ENCODE measurements at places on chromosomes 16 and 17.

GRCh38 chr16:79599256-79599836 is 1.2 kb downstream of the MAF start:
- DNase-seq, result no peak

GRCh38 chr17:50798424-50799288 is 31.3 kb upstream of the ANKRD40CL start:
- DNase-seq, result no peak

DNA sequence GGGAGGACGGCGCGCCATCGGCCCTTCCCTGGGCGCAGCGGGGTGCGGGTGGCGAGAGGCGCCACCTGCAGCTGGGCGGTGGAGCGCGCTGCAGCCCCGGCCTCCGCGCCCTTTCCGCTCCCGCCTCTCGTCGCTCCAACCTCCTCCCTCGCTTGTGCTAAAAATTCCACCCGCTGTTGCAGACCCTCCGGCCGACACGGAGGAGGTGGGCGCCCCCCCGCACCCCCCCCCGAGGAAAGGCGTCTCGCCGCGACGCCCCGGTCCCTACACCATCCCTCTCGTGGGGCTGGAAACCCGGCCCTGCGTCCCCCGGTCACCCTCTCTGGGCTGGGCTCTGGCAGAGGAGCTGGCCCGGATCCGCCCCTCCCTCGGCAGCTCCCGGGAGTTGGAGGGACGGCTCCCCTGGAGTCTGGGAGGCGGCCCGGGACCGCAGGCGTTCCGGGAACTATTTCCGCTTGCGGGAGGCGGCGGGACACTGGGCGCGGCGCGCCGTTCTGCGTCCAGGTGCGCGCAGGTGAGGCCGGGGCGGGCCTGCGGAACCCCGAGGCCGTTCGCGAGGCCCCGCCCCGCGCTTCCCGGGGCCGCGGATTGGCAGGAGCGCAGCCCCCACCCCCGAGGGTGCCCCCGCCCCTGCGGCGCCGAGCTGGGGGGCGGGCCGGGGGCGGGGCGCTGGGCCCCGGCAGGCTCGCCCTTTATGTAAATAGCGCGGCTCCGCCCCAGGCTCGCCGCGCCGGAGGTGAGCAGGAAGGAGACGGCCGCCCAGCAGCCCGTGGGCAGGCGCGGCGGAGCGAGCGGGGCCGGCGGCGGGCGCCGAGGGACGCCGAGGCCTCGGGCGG is at the start of gene LLGL2:
Gene LLGL2 (plus strand): TSS at position 728 of the 836 bp plus-strand sequence. CDS start 17,730 bp downstream, outside the sequence.
- DNase-seq, result peak; percentile 71

DNA sequence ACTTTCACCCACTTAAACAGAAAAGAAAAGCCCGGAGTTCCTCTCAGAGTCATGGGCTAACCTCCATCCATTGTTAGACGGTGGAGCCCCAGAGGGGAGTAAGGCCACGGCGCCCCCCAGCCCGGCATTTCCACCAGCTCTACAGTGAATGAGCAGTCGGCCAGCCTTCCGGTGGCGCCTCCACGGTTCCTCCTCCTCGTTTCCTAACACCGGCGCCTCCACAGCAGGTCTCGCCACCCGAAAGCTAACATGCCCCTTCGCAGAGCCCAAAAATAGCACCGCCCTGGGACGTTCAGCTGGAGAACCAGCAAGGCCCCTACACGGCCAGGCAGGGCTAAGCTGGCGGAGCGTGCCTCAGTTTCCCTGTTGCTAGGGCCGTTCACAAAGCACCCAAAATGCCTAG is 858 bp downstream of the MMD start:
- DNase-seq, result peak; percentile 33

DNA sequence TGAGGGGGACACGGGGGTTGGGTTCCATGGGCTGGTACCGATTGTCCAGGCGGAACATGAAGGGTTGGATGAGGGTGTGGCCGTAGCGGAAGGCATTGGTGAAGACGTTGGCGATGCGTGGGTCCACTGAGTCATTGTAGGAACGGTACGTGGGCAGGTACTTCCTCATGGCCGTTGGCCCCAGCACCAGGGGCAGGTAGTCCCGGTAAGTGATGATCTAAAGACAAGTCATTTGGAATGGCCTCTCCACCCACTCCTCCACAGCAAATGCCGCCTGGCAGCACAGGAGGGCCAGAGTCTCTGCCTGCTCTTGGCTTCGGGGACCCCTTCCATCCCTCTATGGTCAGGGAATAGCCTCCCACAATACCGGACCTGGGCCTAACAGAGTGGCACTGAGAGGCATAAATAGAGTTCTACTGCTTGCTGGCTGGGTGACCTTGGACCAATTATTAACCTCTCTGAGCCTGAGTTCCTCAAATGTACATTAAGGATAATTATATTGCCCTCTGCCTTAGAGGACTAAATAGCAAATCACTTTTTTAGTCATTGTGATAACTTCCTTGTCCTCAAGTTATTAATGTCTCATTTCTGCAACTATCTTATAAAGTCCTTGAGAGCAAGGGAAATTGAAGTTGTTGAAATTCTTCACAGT is 7.2 kb downstream of the MPO start:
- DNase-seq, result no peak

DNA sequence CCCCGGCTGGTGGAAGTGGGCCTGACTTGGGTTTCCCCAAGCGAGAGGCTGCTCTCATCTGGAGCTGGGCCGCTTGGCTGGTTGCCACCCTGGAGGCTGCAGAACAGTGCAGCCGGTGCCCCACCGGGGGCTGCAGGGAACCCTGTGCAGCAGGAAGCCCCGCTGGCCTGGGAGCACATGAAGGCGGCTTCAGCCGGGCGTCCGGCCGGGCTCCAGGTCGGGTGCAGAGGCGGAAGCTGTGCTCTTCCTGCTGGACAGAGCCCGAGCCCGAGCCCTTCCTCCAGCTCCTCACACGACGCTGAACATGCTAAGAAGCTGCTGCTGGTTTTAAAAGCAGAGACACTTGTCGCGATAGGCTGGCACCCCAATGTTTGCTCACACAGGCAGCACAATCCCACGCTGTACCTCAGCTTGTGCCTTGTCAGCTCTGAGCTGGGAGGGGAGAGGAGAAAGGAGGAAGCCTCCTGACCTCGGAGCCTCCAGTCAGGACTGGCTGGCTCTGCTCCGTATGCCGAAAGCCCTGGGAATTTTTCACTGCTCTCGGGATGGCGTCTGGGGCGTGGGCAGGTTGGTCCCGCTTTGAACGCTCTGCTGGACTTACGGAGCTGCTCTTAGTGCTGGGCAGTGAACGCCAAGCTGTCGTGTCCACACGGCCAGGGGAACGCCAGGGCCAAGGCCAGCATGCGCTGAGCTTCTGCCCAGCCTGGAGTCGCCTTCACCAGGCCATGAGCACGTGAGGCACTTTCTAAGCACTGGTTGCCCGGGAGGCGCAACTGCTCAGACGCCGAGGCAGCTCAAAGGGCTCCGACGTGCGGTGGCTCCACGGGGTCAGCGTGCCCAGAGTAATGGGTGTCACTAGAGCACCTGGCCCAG is 8.8 kb downstream of the CDK5R1 start:
- no peak for DNase-seq

- DNase-seq, result no peak
These were observed 21.5 kb downstream of the SRP68 start for GRCh38 chr17:76050538-76051467.

DNA sequence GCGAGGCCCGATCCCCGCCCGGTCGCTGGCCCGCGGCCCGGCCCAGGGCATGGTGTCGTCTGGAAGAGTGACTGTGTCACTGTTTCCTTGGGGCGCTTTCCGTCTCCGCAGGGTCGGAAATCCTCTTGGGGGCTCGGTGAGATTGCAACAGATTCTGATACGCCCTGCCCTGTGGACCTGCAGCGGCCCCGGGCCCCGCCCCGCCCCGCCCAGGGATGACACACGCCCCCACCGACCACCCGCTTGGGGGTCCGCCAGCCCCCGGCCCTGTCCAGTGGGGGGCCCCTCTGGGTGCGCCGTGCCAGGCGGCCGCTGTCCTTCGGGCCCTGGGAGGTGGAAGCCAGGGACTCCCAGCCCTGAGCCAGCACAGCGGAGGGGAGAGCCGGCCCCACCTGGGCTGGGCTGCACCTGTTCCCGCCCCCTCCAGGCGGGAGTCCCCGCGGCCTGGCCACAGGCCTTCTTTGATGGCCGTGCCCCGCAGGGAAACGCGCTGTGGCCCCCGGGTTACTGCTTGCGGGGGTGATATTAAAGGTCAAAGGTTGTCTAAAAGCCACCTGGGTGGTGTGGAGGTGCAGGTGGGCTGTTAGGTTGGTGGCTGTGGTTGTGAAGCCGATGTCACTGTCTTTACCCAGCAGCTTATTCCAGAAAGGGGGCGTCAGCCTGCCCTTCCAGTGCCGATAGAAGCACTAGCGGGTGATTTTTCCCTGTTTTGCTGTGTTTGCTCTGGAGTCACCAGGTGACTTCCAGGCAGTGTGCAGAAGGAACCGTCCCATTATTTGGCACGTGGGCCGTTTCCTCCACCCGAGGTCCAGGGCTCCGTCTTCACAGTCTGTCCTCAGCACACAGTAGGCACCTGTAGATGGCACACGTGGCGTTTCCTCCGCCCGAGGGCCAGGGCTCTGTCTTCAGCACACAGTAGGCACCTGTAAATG is 752 bp downstream of the TBC1D24 start:
- DNase-seq, result no peak

- no peak for DNase-seq
These were observed 56.3 kb downstream of the SLFN5 start for GRCh38 chr17:35299135-35299534.

- DNase-seq, result peak; percentile 75
These were observed 28.2 kb downstream of the ACTG1 start for GRCh38 chr17:81484195-81484979.

GRCh38 chr17:55683550-55684315 is 38.9 kb downstream of the TMEM100 start:
- DNase-seq, result no peak

DNA sequence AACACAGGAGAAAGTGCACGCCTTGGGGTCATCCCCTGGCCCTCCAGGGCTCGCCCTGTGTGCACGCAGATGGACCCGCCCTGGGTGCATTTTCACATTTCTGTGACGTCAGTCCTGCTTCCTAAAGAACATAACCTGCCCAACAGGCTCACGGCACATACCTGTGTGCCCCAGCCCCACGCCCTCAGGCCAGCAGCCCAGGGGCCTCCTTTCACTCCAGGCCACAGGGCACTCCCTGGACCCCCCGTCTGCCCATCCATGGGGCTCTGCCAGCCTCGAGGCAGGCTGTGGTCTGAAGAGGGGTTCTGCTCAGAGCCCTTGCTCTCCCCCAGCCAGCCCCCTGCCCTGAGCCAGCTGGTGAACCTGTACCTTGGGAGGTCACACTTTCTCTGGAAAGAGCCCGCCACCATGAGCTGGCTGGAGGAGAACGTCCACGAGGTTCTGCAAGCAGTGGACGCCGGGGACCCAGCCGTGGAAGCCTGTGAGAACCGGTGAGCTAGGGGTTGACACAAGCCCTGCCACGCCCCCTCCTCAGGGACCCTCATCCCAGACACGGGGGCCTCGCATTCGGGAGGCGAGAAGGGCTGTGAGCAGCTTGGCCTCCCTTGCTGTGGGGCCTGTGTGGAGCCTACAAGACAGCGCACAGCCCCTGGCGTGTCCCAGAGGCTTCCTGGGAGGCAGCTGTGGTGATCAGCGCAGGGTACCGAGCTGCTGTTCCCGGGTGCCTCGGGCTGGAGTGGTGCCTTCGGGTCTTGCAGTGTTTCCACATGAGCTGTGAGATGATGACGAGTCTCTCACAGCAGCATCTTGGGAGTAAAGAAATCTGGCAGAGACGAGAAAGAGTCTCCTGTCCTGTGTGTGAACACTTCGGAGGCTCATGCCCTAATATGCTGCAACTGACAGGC is 13.8 kb upstream of the MC1R start:
- no peak for DNase-seq

DNA sequence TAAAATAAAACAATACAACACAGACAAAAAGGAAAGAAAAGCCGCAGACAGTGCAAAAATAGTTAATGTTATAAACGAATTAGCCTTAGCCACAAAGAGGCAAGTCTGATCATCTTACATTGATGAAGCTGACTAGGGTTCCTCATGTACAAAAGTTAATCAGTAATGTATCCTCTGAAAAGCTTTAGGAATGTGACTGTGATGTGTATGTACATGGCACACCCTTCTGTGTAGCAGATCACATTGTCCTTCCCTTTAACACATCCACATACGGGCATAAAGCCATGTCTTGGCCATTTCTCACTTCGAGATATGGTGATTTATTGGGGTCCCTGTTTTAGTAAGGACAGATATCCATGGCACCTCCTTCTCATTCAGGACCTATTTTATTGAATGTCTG is 1327.5 kb upstream of the CDH8 start:
- no peak for DNase-seq

GRCh38 chr17:69593351-69593715 is 178.8 kb downstream of the MAP2K6 start:
- no peak for DNase-seq

- DNase-seq, result no peak
These were observed 13.6 kb downstream of the TMEM98 start for GRCh38 chr17:32941419-32942032.

GRCh38 chr17:81832608-81833159 is 407 bp downstream of the MCRIP1 start:
- no peak for DNase-seq

- no peak for DNase-seq
These were observed 22.2 kb downstream of the RMI2 start for GRCh38 chr16:11367483-11367906.

DNA sequence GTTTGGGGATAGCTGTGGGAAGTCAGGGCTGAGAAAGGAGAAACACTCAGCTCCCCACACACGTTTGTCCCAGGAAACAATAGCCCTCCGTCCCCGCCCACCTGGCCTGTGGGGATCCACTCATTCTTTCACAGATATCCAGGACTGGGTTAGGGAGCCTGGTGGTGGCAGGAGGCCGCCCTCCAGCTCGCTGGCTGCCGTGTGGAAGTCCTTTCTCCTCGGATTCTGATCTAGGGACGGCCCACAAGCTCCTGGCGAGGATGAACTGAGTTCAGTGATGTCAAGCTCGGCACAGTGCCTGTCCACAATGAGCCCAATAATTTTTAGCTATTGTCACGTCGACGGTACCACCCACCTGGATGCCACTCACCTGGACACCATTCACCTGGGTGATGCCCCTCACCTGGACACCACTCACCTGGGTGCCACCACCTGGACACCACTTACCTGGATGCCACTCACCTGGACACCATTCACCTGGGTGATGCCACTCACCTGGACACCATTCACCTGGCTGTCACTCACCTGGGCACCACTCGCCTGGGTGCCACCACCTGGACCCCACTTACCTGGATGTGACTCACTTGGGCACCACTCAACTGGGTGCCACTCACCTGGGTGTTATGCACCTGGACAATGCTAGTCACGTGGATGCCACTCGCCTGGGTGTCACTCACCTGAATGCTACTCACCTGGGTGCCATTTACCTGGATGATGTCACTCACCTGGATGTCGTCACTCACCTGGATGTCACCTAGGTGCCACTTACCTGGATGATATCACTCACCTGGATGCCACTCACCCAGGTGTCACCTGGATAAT is 172.5 kb upstream of the FOXF1 start:
- DNase-seq, result no peak

DNA sequence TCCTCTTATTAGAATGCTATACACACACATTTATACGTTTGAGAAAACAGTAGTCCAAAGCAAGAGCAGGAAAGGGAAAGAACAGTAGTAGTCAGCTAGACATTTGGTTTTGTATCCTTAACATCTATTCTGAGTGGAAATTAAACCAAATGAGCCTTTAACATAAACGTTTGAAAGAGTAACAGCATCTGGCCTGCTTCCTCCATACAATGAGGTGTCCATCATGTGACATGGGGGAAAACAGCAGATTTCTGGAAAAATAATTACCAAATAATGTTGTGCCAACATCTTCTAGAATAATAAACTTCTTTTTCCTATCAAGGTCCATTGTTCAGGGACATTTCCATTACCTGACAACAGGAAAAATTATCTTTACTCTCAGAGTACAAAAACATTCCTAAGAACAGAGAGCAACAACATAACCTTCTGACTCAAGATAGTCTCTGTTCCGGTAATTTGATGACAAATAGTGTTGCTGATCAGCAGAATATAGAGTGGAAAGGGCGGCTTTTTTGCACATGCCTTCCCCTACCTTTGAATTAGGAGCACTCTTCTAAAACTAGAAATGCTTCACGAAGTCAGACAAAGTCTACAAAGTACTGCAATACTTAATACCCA is 20.2 kb downstream of the CYTH1 start:
- DNase-seq, result no peak
